ENCODE measurements at places on chromosomes 2 and 18. TPM values are rescaled to one million over a fixed set of nuclear protein-coding genes. Genes with fewer than 3 reads are reported as not detected.

GRCh38 chr2:177584030-177584692 is 191.6 kb downstream of the AGPS start:
- no peaks in the 10 kb centered on the region for H3K36me3 ChIP-seq
- H3K27ac ChIP-seq = no peak overlapping the region
- DNase-seq = no peak
- H3K27me3 ChIP-seq = no peaks in the 10 kb centered on the region
- H3K4me3 ChIP-seq = no peak overlapping the region
- H3K4me1 ChIP-seq = peaks cover 5% of the 10 kb centered on the region

DNA sequence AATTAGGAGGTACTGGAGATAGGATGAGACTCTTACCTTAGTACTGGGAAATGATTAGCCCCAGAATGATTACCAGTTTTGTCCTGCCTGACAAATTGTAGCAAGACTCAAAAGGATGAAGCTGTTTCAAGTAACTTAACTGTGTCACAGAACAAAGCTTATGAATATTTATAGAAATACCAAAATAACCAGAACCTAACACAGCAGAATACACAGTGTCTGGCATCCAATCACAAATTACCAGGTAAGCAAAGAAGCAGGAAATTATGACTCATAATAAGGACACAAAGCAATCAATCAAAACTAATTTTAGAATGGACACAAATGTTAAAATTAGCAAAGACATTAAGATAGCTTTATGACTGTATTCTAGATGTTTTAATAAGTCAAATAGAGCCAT is 91.9 kb downstream of the CTNNA2 start:
- no peaks in the 10 kb centered on the region for H3K4me1 ChIP-seq
- H3K4me3 ChIP-seq = no peak overlapping the region
- no peaks in the 10 kb centered on the region for H3K36me3 ChIP-seq
- no peaks in the 10 kb centered on the region for H3K27me3 ChIP-seq
- DNase-seq = no peak
- H3K27ac ChIP-seq = no peak overlapping the region

GRCh38 chr2:204452464-204453023 is 92.7 kb upstream of the PARD3B start:
- peaks cover 20% of the 10 kb centered on the region for H3K4me1 ChIP-seq
- H3K36me3 ChIP-seq = no peaks in the 10 kb centered on the region
- no peak overlapping the region for H3K4me3 ChIP-seq
- H3K27me3 ChIP-seq = no peaks in the 10 kb centered on the region
- H3K27ac ChIP-seq = peak overlapping the region; percentile 97

Gene CYTIP
- total RNA-seq = not detected

Gene RAB17
- total RNA-seq = 1.5 TPM

Gene MAB21L4
- total RNA-seq = not detected
